NCI-H524 (cell line): ENCODE measurements at places on chromosomes 13 and 19.

- no peak for DNase-seq
These were observed 21.0 kb downstream of the LTBP4 start for GRCh38 chr19:40621966-40622772.

GRCh38 chr13:95642999-95643398 lies 1.5 kb downstream of the DZIP1 start:
- DNase-seq, result no peak

DNA sequence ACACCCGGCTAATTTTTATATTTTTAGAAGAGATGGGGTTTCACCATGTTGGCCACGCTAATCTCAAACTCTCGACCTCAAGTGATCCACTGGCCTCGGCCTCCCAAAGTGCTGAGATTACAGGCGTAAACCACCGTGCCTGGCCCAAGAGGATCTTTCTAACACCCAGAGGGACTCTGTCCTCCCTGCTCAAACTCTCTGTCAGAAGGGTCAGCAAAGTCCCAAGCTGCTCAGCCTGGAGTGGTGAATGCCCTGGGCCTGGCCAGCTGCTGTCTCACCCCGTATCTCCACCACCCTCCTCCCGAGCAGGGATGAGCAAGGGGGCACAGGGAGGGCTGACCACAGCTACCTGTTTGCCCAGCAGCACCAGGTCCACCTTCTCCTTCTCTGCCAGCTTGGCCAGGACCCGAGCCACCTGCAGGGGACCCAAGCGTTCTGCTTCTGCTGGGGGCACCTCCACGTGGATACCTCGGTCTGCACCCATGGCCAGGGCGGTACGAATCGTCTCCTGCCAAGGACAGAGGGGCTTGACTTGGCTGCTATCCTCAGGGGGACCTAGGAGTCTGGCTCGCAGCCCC lies 10.9 kb upstream of the VSIG10L start:
- no peak for DNase-seq

DNA sequence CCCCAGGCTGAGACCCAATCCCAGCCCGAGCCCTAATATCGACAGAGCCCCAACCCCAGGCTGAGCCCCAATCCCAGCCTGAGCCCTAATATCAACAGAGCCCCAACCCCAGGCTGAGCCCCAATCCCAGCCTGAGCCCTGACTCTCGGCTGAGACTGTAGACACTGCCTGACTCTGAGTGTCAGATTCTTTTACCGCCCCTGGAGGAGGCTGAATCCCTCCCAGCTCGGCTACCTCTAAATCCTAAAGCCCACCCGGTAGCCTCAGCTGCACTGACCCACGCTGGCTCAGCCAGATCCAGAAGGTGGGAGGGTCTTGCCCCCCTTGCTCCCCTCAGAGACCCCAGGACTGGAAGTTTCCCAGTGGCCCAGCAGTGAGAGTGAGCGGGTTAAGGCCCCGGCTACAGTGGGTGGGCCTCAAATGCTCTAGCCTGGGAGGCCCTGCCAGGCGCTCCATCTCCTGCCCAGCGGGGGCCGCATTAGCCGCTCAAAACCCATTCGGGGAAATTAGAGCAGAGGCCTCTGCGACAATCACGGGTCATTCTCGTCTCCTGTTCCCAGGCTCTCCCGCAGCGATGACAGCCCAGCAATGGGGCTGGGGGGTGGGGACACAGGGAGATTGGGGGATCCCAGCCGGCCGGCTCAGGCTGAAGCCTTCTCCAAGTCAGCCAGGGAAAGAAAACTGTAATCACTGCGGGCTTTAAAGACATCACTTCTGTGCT lies 43.8 kb downstream of the ZNRF4 start:
- DNase-seq, result no peak
